ENCODE measurements at places on chromosomes 13 and 19.
A peak's percentile ranks its signal among the peaks of the same experiment; 100 is the strongest.

- DNase-seq = peak; percentile 37
Measured at GRCh38 chr19:13163609-13164342, 13.6 kb downstream of the IER2 start.

- peak; percentile 20 for DNase-seq
Measured at GRCh38 chr13:34156841-34157365, 339.0 kb downstream of the RFC3 start.

DNA sequence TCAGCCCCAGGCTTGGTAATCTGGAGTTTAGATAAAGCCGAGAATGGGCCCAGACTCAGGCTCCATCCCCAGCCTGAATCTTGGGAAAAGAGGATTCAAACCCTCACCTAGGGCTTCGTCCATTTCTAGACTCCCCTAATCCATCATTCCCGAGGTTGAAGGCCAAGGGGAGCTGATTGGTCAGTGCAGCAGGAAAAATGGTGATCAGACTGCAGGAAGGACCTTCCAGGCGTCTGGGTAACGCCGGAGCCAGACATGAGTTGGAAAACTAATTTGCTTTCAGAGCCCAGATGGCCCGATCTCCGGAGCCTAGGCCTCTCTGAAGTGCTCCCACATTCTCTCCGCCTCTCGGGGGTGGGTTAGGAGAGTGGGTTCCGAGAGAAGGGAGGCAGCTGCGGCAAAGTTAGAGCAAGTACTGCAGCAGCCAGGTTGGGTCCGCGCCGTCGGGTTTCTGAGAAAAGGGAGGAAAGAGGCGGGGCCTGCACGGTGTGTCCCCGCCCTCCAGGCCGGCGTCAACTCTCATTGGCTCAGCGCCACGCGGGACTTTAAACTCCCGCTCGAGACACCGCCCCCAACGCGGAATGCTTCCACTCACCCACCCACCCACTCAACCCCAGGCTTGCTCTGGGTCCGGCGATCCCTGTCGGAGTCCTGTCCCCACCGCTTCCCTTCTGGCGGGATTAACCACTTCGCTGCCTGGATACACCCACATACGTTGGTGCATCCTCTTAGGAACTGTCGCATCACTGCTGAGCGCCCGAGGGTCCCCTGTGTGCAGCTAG is 788 bp upstream of the RTBDN start:
- DNase-seq = peak; percentile 67

- peak; percentile 70 for DNase-seq
Measured at GRCh38 chr13:43303033-43303729, 279.8 kb downstream of the DNAJC15 start.

GRCh38 chr13:23231241-23231640 is 50.5 kb downstream of the SGCG start:
- DNase-seq = no peak

- DNase-seq = peak; percentile 78
Measured at GRCh38 chr19:12603714-12604113, 6.9 kb downstream of the ZNF490 start.
